ENCODE measurements at places on chromosomes 5 and 9. TPM values are rescaled to one million over a fixed set of nuclear protein-coding genes. Genes with fewer than 3 reads are reported as not detected.

ARID3C gene
- total RNA-seq, result 0.18 TPM

IL9 gene
- not detected for total RNA-seq

INSL6 gene
- total RNA-seq, result not detected

PCDHB5 gene
- 1.9 TPM for total RNA-seq

RGS7BP gene
- not detected for total RNA-seq

HBEGF gene
- 7.8 TPM for total RNA-seq

DDX46 gene
- 88.9 TPM for total RNA-seq
